Activated CD8-positive, alpha-beta memory T cell treated with anti-CD3 and anti-CD28 coated beads, Interleukin-2, amount 50 U/mL, for 4 hours (primary cell): ENCODE measurements at places on chromosomes 12 and 14.

DNA sequence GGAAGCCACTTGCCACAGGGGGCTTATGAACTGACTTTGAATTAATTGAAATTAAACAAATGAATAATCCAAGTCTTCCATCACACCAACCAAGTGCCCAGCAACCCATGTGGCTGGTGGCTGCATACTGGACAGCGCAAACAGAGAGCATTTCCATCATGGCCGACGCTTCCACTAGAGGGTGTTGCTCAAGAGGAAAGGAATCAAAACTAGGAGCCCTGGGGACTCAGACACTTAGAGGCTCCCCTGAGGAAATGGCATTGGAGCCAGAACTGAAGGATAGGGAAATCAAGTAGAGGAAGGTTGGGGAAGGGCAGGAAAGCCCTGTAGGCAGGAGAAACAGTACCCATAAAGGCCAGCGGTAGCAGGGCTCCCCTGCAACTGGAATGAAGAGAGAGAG, 50.6 kb upstream of the NUAK1 start:
- no peak for DNase-seq

DNA sequence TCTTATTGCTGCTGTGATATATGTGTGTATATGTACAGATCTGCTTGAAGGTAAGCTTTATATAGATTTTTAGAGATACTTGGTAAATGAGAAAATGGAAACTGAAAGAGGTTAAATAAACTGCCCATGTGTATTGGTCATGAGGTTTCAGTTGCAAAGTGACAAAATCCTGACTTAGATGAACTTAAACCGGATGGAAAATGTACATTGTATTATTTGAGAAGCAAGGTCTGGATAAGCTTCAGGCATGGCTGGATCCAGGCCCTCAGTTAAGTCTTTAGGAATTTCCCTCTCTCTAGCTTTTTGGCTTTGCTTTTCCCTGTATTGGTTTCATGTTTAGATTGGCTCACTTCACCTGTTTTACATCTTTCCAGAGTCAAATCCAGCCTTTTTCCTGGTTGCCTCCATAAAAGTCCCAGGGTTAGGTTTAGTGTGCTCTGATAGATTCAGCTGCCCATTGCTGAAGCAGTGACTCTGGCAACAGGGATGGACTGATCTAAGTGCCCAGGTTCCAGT, 21.0 kb upstream of the MAP1LC3B2 start:
- no peak for DNase-seq

- DNase-seq = no peak
These were observed 175.4 kb downstream of the CAND1 start for GRCh38 chr12:67444542-67444941.

DNA sequence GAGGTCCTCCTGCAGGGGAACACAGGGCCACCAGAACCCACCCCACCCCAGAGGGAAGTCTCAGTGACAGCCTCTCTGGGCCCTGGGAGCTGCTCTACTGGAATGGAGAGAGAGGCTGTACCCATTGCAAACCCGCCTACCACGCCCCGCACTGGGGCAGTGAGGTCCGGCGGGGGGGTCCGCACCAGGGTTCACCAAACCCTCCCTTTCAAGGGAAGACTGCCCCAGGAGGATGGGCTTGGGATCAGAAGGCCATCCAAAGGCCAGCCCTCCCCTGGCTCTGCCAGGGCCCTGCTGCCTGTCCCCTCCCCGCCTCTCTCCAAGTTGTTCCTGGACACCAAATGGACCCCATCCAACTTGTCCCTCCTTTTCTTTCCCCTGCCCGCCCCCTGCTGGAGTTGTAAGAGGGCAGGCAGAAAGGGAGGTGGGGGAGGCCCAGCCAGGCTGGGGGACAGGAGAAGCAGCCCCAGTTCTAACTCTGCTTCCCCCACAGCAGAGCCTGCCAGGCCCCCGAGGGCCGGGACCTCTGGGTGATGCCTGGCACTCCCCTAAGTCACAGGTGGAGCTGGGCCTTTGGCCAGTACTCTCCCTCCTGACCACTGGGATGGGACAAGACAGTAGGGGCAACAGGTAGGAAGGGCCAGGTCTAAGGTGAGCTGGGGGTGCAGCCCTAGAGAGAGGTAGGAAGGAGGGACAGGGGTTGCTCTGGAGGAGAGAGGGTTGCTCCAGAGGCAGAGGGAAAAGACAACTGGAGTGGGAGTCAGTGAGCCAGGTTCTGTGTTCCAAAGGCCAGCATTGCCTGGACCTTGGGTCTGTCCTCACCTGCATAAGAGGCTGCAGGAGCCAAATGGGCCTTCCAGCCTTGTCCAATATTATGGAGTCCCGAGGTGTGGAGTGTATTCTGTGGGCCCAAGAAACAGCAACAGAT, 3.2 kb upstream of the DIO3 start:
- no peak for DNase-seq

DNA sequence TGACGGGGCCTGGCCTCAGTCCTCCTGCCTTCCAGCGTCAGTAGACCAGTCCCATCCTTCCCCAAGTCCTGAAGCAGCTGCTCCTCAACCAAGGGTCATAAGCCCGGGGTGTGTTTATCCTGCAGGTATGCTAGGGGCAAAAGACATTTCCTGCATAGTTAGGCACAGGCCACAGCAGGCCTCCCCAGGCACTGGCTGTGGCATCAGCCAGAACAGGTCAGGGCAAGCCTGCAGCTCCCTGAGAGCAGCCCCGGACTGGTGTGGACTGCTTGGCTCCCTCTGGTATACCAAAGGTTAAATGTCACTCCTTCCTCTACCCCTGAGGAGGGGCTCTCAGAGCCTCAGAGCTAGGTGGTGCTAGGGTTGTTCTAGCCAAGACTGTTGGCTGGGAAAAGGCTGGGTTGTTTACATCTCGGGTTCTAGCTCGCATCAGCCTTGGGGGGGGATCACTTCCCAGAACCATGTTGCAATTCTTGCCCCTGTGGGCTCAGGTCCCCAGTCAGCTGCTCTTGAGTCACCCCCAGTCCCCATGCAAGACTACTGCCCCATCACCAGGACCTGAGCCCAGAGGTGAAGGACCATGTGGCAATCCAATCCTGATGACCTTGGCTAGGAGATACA, 2.9 kb downstream of the MMP14 start:
- no peak for DNase-seq

GRCh38 chr12:89319606-89320005, 32.7 kb downstream of the DUSP6 start:
- no peak for DNase-seq

DNA sequence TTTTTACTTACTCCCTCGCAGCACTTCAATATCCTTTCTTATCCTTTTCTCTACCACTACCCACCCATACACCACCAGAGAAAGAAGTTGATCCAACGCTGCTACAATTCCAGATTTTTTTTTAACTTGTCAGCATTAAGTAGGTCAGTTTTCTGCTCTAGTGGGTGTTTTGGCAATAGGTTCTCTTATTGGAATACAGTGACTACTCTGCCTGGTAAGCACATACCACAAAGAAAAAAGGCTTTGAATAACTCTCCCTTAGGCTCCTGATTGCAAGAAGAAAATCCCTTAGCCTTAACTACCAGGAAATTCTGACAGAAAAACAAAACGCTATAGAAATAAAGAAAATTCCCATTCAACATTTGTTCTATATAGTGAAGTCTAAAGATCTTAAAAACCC, 72.0 kb downstream of the NUMB start:
- DNase-seq = no peak

GRCh38 chr14:61229475-61229888, 51.7 kb downstream of the TMEM30B start:
- no peak for DNase-seq
